ENCODE measurements at places on chromosomes 4 and X.

DNA sequence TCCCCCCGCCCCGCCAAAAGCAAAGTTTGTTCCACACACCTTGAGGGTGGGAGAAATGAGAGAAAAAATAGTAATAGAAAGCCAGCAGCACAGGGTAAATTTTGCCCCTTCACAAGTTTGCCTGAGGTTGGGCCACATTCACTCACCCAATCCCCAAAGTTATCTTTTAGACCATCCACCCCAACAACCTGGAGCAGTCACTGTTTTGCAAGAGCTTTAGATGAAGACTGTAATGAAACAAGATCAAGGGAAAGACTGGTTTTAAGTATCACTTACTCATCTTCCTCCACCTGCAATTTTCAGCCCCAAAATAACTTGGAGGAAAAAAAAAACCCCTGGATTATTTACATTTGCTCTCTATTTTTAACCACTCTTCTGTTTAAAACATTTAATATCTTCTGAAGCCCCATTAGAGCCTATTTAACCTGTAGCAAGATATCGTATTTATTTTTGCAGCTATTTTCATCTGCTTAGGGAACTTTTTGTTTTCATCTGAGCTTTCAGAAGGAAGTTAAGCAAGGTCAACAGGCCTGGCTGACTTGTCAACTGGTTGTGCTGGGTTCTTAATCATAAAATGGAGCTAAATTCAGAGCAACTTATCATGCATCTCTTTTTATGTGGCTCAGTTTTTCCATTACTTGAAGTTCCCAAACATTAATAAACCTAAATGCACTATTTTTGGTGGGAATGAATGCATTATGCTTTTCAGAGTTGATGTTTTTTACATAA is 24.6 kb upstream of the TBL1X start:
- DNase-seq = no peak

DNA sequence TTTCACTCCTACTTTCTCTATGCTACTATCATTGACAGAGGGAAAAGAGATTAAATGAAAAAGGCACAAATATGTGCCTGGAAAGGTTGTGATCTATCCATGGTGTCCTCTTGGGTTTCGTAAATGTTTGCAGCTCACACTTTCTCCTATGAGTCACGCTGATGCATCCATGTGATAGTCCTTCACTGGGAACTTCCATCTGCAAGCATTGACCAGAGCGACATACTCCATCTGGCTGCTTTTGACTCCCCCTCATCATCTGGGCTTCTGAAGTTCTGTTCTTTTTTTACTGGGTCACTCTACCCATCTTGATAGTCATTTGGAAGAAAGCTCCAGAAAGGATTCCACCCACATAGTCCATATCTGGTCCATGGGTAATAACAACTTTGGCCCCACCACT is 84.7 kb upstream of the NDST3 start:
- DNase-seq = no peak

DNA sequence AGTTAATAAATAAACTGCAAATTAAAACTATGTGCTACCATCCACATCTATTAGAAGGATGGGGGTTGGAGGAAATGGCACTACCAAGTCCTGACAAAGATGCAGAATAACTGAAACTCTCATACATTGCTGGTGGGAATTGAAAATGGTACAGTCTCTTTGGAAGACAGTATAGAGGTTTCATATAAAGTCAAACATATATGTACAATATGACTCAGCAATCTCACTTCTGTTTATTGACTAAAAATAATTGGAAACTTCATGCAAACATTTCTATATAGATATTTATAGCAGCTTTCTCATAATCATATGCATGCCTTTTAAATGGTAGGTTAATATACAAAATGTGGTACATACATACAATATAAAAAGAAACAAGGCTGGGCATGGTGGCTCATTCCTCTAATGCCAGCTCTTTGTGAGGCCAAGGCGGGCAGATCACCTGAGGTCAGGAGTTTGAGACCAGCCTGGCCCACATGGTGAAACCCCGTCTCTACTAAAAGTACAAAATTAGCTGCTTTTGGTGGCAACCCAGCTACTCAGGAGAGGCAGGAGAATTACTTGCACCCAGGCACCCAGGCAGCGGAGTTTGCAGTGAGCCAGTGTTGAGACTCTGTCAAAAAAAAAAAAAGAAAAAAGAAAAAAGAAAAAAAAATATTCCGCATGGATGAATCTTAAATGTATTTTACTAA is 225.0 kb upstream of the CXXC4 start:
- peak; percentile 73 for DNase-seq

DNA sequence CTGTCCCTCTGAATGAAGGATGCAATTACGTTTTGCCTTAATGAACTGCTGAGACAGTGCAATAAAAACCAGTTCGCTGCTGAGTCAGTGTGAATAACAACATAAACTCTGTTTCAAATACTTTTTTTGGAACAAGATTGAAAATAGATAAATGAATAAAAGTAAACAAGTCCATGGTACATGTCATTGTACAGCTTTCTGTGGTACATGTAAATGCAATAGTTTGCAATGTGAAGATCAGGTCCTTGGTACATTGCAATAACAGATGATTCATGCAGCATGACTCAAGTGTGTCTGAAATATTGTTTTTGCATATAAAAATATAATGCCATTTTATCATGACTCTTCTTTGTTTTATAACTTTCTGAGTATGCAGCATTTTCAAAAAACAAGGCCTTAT is 193.4 kb upstream of the PACRGL start:
- no peak for DNase-seq

- no peak for DNase-seq
Observed at GRCh38 chrX:104522386-104522785, 43.6 kb upstream of the IL1RAPL2 start.

DNA sequence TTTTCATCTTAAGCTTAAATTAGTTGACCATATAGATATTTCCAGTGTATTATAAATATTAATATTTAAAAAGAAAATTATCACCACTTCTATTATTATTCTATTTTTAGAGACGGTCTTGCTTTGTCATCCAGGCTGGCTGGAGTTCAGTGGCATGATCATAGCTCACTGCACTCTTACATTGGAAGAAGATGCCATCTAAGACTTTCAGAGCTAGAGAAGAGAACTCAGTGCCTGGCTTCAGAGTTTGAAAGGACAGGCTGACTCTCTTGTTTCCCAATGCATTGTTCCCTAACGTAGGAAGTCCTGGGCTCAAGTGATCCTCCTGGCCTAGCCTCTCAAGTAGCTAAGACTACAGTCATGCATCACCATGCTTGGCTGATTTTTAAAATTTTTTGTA is 75.9 kb downstream of the FIP1L1 start:
- DNase-seq = no peak

DNA sequence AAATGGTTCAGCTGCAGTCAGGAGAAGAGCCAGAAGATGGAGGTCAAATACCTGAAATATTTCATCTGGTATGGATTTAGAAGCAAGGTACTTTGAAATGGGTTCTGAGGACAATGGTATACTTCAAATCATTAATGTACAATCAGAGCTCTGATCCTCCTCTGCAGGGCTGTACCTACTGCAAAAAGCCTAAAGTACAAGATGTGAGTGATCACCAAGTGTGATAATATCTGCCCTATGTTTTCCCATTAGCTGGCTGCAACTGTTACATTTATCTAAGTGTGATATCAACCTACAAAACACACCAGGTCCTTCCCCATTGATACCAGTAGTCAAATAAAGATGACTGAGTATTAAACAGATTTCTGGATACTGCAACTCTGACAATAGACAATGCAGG is 25.1 kb downstream of the HDX start:
- DNase-seq = no peak

DNA sequence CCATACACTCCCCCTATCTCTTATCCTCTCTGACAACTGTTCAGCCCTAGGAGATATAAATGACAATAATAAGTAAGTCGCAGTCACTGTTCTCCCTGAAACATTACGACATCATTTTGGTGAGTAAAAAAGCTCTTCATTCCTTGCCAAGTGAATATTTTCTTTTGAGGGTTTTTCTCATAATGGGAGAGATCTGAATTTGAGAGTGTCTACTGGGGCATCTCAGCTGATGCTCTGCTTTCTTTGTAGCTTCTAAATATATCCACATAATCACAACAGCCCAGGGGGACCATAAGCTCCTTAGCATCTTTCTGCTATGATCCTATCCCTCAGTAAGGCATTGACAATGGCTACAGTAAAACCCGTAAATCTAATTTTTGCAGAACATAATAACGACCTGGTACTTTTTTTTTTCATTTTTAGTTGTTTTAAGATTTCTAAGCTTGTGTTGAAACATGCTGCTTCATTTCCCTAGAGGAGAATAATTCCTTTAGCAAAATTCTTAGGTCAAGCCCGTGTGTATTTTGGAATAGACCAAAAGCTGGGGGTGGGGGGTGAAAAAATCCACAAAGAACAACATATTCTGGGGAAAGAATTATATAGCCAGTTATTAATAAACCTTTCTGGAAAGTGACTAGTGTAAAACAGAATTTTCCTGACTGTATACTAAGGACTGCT is 78.1 kb upstream of the GPM6B start:
- no peak for DNase-seq

GRCh38 chrX:66221856-66222255 is 57.8 kb downstream of the HEPH start:
- no peak for DNase-seq

DNA sequence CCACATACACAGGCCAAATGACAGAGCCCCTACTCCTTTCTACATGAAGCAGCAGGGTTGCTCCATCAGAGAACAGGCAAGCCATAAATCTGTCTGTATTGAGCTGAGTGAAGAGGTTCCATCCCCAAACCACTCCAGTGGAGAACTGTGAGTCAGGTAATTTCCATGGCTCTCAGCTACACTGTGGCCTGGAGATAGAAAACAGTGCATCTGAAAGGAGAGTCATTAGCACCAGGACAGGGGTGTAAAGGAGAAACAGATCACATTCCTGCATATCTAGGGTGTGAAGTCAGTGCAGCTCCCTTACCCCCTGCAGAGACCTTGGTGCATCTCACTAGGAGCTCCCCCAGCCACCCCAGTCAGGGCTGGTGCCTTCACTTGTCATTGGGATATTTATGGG is 314.7 kb downstream of the CHIC1 start:
- no peak for DNase-seq

DNA sequence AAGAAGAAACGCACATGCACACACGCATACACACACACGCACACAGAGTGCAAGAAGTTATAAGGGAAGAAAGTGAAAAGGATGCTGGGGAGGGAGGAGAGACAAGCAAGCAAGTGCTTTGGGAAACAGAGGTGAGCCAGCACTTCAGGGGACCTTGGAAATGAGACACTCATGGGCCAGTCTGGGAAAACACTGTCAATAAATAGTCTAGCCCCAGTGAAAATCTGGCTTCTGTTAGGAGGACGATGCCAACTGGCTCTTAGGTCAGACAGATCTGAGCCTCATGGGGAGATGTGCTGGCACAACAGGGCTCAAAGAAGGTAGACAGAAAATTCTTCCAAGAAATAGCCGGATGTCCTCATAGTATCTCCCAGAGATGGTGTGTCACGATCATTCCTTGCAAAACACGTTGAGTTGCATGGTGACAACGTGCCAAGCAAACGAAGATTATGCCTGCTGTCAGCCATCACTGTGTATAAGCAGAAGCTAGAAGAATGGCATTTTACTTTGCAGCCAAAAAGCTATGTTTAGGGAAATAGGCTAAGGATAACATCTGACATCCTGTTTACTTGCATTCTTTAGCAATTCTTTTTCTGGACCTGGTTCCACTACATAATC is 557 bp upstream of the ARHGEF6 start:
- DNase-seq = no peak

GRCh38 chrX:112874614-112875013 is 34.0 kb upstream of the AMOT start:
- DNase-seq = no peak

GRCh38 chrX:110317061-110317819 is 645 bp downstream of the AMMECR1 start:
- DNase-seq = peak; percentile 55

DNA sequence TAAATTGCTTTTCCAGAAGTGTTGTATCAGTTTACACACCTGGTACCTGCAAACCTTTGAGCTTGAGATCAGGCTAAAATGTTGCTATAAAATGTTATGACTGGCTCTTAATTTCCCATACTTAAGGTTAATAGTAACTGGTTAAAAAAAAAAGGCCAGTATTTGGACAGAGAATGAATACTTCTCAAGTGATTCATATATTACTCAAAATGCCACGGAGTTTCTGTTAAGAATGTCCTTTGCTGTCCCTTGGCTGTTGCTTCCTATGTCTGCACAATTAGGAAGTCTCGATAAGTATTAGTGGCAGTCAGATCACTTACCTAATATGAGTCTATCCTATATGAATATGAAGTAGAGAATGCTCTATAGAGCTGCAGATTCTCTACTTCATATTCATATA is 232.2 kb upstream of the IGFBP7 start:
- DNase-seq = no peak

GRCh38 chrX:67718926-67719325 is 175.1 kb downstream of the AR start:
- DNase-seq = no peak

DNA sequence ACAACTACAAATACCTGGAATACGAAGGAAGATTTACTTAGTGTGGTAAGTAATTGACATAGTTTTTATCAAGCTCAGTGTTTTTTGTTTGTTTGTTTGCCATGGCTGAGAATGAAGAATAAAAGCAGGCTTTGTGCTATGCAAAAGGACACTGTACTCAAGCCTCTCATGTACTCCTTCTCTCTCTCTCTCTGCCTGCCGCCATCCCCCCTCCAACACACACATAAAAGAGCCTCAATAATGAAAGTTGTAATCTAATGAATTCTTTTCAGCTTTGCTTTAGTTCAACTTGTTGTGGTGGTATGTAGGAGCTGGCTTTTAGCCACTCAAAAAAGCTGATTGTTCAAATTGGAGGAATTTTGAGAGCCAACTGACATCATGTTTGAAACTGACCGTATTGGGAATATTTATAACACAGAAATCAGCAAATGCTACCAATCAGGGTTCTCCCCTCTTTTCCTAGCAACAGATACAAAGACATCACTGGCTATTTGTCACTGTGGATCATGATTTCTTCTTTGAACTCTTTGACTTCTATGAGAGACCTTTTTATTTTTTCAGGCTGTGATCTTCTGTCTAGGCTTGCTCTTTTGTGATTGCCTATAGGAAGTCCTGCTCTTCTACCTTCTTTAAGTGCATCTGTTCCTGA is 1148.8 kb downstream of the RAPGEF2 start:
- DNase-seq = no peak

- peak; percentile 6 for DNase-seq
Observed at GRCh38 chrX:102155806-102156179, at the start of gene BEX5. Gene BEX5, minus strand, starts transcription at chrX:102155977. Its CDS starts 1,712 bp downstream, at chrX:102154265.

DNA sequence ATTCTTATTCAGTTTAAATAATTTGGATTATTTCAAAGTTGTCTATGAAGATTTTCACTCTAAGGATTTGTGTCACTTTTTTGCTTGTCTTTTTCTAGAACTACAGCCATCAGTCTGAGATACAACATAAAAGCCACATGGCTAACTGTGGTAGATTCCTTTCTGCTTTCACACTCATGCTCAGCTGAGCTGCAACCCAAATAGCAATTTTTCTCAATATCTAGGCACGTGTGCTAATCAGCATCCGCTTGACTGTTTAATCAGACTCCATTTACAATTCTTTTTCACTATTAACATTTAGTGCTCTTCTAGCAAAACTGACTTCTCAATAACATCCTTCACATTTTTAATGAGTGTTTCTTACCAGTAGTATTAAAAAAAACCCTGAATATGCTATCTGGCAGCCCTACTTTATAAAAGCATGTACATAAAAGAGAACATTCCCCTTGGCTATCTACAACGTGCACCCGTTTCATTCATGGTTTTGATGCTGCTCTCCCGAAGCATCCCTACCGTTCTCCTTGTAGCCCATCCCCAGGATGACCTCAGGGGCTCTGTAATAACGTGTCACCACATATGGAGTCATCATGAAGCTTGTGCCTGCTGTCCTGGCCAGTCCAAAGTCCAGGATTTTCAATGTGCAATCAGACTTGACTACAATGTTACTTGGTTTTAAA is 259.2 kb downstream of the MAPK10 start:
- DNase-seq = no peak
